ENCODE measurements at places on chromosomes 12 and 14.

DNA sequence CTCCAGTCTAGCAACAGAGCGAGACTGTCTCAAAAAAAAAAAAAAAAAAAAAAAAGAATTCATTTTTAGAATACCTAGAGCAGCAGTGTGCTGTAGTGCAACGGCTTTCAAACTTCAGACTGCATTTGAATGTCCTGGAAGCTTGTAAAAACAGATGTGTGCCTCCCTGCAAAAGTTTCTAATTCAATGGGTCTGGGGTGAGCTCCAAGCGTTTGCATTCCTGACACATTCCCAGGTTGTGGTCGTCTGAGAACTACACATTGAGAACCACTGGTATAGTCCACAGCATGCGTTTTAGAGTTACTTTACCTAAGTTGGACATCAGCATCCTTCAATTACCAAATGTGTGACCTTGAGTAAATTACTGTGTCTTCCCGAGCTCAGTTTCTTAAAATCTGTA lies 816.8 kb downstream of the NRXN3 start:
- DNase-seq = no peak

GRCh38 chr12:115002434-115002833 lies 318.5 kb upstream of the TBX3 start:
- no peak for DNase-seq

GRCh38 chr12:50297027-50297426 lies 13.7 kb upstream of the LIMA1 start:
- DNase-seq = no peak

DNA sequence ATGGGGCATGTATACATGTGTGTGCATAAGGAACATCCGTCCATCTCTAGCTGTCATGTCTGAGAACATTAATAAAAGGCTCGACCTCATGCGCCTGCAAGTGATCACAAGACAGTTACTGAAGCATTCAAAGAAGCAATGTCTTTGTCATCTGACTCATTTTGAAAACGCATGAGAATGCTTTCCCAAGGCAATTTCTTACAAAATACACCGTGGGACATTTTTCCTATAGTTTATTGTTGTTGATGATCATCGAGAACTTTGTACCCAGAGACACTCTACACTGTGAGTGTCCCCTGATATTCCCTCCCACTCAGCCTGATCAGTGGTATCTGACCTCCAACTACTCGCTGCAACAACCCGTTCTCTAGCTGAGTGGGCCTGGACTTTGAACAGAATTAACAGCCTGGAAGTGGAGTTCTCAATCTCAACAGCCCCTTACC lies 68.1 kb downstream of the ETV6 start:
- DNase-seq = no peak
